ENCODE measurements at places on chromosomes 16 and 17.

- no peak for DNase-seq
These were observed 56.0 kb upstream of the ENPP7 start for GRCh38 chr17:79674506-79675412.

- DNase-seq: no peak
These were observed 14.9 kb upstream of the MMD start for GRCh38 chr17:55436224-55437158.

- DNase-seq: no peak
These were observed 11.9 kb downstream of the STAC2 start for GRCh38 chr17:39213852-39214251.

- no peak for DNase-seq
These were observed 4.4 kb downstream of the PGAP3 start for GRCh38 chr17:39683295-39683939.

GRCh38 chr17:47270946-47271705 is 17.5 kb downstream of the ITGB3 start:
- no peak for DNase-seq

GRCh38 chr16:87451563-87452210 is 41.1 kb downstream of the ZCCHC14 start:
- no peak for DNase-seq

- DNase-seq: no peak
These were observed 3.3 kb downstream of the GAS2L2 start for GRCh38 chr17:35749560-35750412.

DNA sequence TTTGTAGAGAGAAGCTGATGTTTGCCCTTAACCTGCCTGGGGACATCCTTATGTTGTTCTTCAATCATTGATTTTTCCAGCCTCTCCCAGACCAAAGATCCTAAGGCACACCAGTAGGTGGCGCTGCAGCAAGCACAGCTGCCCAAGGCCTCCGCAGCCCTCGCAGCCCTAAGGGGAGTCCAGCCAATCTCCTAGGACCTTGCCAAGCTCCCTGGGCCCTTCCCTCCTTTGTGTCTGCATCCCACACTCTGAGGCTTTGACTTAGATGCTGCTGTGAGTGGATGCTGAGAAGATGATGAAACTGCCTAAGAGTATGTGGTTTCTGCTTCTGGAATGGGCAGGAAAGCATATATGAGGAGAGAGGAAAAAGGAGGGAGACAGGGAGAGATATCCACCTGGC is 47.1 kb downstream of the SPACA3 start:
- DNase-seq: no peak

- DNase-seq: peak; percentile 25
These were observed 512 bp downstream of the AKAP1 start for GRCh38 chr17:57085448-57086068.

DNA sequence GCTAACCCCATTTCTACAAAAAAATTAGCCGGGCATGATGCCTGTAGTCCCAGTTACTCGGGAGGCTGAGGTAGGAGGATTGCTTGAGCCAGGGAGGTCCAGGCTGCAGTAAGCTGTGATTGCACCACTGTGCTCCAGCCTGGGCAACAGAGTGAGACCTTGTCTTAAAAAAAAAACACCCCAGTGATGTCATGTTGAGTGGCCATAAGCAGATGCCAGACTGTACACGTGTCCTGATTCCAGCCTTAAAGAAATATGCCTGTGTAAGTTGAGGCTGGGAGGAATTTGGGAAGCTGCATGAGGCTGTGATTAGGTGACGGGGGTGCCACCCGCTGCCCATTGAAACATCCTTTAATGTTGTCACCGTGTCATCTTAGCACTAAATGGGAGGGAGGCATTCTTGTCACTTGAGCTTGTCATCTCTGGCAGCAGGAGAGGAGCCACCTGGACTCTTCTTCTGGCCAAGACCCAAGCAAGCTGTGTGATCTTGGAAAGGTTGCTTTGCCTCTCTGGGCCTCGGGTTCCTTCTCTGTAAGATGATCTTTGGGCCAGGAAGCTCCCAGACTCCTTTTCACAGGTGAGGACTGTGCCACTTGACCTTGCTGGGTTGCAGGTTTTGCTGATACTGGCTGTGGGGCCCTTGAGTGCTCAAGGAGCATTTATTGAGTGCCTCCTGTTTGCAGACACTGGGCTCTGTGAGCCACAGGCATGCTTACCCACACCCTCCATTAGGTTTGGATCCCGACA is 98.3 kb upstream of the CIBAR2 start:
- no peak for DNase-seq

- DNase-seq: no peak
These were observed 4.7 kb upstream of the TGFB1I1 start for GRCh38 chr16:31467151-31467773.

DNA sequence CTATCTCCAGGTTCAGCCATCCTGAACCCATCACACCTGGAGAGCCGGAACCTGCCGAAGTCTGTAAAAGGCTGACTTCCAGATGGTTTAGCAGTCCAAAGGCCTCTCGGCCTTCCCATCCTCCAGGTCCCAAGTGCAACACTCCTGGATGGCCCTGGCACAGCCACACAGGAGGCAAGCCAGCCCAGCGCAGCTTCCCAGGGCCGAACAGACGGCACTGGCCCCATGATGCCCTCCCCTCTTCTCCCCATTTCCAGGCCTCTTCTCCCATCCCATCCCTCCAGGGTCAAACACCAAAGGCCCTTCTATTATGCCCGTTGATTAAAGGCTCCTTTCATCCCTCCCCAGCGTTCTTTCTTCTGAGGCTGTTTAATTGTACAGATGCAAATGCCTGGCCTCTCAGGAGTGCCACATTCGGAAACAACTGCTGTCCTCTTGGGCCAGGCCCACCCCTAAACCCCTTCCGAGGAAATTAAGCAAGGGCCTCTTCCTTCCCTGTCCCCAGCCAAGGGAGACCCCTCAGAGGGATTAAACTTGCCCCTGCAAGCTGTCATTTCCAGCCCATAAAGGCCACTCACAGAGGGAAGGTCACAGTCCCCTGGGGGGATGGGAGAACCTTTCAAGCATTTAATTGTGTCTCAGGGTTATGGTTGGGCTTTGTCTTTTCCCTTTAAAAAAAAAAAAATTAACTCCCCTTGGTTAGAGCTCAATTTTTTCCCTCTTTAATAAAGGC is 30.8 kb downstream of the AXIN2 start:
- DNase-seq: no peak

DNA sequence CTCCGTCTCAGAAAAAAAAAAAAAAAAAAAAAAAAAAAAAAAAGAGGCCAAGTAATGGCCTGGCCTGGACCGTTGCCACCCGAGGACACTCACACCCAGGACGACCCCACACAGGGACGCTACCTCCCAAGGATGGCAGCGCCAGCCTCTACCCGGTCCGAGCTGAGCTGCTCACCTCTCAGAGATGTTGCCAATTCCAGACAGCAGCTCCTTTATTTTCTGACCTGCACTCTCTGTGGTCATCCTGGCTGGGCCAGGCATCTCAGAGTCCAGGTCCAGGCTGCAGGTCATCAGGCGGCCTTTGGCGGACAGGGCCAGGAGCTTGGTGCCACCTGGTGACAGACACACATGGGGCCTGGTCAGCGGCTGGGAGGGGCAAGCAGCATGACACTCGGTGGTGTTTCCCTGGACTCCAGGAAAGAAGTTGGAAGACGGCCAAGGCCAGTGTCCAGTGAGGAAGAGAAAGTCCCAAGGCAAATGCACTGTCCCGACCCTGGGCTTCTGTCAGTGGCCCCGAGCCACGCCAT is 3.1 kb downstream of the FAAP100 start:
- DNase-seq: no peak

DNA sequence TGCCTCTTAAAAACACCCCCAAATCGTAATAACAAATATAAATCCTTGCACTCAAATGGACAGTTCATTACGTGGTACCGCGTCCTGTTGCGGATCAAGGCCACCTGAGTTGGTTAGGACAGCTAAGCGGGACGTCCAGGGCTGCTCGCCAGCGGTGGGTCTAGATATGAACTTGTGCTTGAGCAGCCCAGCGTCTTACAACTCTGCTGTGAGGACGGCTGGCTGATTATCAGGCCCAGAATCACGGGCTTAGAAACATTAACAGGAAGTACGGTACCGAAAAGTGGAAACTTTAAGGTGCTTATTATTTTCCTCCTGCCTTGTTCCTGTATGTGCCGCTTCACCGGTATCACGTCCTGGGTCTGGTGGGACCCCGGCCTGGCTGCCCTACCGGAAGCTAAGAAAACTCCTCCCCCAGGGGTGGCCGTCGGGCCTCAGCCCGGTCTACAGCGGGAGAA is 832 bp upstream of the SRRM2 start:
- DNase-seq: no peak

GRCh38 chr17:58351182-58351581 is 819 bp downstream of the SUPT4H1 start:
- no peak for DNase-seq

DNA sequence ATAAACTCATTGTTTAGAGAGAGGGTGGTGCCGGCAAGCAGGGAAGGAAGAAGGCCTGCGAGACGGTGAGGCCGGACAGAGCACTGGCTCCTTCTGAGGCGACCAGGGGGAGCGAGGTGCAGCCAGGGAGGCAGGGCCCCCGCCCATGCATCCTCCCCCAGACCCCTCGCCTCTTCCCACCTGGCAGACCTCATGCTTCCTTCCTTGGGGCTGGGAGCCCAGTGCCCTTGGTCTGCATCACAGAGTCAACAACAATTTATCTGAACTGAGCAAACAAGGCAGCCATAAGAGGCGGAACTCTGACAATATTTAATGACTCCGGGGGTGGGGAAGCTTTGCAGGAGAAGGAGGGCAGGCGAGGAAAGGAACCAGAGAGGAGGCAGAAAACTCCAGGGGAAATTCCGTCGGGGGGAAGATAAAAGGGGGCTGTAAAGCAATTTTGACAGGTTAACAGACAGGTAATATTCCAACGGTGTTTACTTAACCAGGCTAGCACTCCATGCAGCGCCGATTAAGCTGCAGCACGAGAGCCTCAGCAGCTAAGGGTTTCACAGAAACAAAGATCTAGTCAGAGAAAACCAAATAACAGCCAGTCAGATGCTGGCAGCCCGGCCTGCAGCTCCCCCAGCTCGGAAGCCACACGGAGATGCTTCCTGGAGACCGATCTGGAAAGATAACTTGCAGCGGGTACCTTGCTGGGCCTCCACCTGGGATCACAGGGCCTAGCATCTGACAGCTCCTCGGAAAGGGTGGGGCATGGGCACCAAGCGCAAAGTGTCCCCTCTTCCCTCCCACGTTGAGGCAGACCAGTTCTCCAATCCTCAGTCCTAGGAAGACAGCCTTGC is 398.2 kb downstream of the SOX9 start:
- no peak for DNase-seq

DNA sequence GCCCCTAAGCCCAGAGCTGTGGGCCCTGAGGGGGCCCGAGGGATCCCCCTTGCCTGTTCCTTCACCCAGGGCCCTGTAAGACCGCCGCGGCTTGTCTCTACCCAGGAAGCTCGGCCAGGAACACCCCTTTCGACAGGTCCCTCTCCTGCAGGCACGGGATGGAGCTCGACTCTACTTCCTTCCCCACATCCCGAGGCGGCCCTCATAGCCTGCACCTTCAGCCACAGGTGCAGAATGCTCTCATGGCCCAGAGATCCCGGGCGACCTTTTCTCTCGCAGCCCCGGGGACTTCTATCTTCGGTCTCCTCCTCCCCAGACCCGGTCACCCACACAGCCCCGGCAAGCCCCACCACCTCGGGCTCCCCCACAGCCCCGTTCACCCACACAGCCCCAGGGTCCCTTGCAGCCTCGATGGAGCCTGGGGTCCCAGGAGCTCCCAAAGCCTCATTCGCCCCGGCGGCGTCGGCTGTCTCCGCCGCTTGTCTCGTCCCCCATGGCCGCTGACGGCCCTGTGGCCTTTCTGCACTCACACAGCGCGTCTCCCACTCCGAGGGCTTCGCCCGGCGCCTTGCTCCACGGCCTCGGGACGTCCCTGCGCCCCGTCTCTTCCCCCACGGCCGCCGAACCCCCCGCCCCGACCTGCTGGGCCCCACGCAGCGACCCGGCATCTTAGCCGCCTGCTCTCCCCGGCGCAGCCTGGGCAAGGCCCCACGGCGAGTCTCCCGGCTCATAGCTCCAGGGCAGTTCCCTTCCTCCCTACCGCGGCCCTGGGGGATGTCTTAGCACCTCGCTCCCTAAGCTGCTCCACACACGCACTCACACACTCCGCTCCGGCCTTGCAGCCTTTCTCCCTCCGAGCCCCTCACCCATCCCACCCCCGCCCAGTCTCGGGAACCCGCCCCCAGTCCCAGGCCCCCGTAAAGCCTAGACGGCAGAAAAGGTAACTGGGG is 650 bp downstream of the KIAA0753 start:
- DNase-seq: no peak

GRCh38 chr17:231966-232807 is 50.7 kb upstream of the DOC2B start:
- DNase-seq: no peak

DNA sequence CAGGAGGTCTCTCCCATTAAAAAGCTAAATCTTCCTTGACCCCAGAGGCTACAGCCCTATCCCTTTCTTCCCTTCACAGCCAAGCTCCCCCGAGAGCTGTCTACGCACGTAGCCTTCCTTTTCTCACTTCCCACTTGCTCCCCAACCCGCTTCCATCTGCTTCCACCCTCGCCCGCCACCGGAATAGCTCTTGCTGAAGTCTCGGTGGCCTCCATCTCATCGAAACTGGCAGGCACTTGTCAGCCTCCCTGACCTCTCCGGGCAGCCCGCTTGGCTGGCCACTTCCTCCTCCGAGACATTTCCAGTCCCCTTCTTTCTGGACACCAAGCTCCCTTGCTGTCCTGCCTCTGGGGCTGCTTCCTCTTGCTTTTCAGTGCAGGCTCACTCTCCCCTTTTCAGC is 10.7 kb upstream of the EPOP start:
- no peak for DNase-seq

GRCh38 chr17:21297026-21297520 is 12.6 kb downstream of the MAP2K3 start:
- no peak for DNase-seq

GRCh38 chr16:35908942-35909341 is 2449.5 kb downstream of the TP53TG3F start:
- no peak for DNase-seq

DNA sequence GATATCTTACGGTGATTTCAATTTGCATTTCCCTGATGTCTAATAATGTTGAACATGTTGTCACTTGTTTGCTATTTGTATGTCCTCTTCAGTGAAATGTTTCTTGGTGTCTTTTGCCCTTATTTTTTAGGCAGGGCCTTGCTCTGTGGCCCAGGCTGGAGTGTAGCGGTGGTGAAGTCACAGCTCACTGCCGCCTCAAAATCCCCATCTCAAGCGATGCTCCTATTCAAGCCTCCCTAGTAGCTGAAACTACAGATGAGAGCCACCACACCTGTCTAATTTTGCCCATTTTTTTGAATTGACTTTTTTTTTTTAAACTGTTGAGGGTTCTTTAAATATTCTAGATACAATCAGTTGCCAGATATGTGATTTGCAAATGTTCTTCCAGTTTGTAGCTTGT is 8.3 kb downstream of the UBE2G1 start:
- DNase-seq: no peak

Measured in stimulated activated CD8-positive, alpha-beta memory T cell treated with anti-CD3 and anti-CD28 coated beads, Interleukin-15, amount 100 ng/mL, for 4 hours (primary cell).